Thoracic aorta endothelial cell (primary cell): ENCODE measurements at places on chromosomes 12 and 14. TPM values are rescaled to one million over a fixed set of nuclear protein-coding genes. Genes with fewer than 3 reads are reported as not detected.

Gene SLC10A1
- total RNA-seq = not detected in 2 replicates

Gene LRP1
- total RNA-seq = 2.9 and 4.8 TPM in 2 replicates

Gene HOXC13
- total RNA-seq = not detected in 2 replicates

Gene RHOJ
- 118 and 241 TPM in 2 replicates for total RNA-seq

Gene PIWIL1
- total RNA-seq = not detected in 2 replicates
